Prostate gland (tissue), 2 donors: ENCODE measurements at places on chromosomes 4 and X. TPM values are rescaled to one million over a fixed set of nuclear protein-coding genes. Genes with fewer than 3 reads are reported as not detected.
A peak's percentile ranks its signal among the peaks of the same experiment; 100 is the strongest.

The HTN1 gene
- total RNA-seq = not detected

DNA sequence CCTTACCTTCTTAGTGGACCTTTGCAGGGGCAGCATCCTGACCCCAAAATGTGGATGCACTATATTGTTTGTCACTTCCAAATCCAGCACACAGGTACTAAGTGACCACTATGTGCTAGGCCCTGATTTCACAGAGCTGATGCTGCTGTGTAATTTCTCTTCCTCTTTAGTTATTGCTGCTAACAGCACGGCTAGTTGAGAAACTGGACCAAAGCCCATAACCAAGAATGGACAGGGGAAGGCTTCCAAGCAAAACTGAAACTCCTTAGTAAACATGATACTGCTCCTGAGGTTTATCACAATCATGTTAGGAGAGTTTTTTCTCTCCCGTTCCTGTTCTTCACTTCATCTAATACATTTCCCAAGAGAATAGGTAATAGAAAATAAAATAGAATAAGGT is 172.9 kb upstream of the TTC29 start:
- peak; percentile 52 for DNase-seq

DNA sequence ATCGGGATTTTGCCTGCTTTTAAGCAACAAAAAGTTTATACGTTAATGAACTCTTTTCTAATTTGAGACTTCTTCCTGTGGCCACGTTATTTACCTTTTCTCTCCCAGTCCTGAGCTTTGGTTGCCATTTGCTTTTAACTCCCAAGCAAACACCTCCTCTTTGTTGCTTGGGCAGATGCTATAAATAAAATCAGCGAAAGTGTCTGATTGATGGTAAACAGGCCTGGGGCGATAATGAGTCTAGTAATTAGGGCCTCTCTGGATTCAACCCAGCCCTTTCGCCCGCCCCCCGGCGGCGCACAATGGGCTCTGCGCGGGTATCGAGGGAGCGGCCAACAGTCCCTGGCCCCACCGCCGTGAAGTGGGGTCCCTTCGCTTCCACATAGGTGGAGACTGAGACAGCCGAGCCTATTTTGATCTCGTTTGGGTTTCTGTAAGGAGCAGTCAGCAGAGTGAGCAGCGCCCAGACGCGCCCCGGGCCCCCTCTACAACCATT is 790 bp downstream of the CLGN start:
- no peak for DNase-seq

GRCh38 chr4:145177511-145177905 is 2.9 kb downstream of the OTUD4 start:
- no peak for DNase-seq

DNA sequence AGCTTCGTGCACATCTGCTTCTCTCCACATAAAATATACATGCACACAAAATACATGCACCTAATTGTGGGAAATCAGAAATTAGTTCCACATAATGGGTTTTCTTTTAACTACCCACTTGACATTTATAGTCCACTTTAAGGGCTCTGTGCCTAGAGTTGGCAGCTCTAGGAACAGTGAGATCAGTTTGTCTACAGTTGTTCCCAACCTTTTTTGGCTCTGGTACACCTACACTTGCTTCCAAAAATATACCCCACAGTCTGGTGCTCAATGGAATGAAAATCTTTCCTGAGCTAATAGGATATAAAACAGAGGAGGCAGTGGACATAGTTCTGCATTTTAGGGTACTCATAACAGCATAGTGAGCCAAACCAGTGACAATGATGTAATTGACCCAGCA is 36.1 kb downstream of the HDAC8 start:
- no peak for DNase-seq

- peak; percentile 83 for DNase-seq
Observed at GRCh38 chrX:10014462-10015354, 47.5 kb downstream of the CLDN34 start.

The SPINK2 gene
- not detected for total RNA-seq

The GAGE1 gene
- total RNA-seq = 9.8 TPM

GRCh38 chr4:186761393-186761792 is 37.7 kb upstream of the FAT1 start:
- DNase-seq = no peak

- DNase-seq = no peak
Observed at GRCh38 chr4:24816797-24817196, 21.4 kb downstream of the SOD3 start.

GRCh38 chrX:118655561-118656246 is 71.7 kb upstream of the IL13RA1 start:
- DNase-seq = no peak

- DNase-seq = no peak
Observed at GRCh38 chr4:124253080-124253479, 459.5 kb downstream of the ANKRD50 start.

DNA sequence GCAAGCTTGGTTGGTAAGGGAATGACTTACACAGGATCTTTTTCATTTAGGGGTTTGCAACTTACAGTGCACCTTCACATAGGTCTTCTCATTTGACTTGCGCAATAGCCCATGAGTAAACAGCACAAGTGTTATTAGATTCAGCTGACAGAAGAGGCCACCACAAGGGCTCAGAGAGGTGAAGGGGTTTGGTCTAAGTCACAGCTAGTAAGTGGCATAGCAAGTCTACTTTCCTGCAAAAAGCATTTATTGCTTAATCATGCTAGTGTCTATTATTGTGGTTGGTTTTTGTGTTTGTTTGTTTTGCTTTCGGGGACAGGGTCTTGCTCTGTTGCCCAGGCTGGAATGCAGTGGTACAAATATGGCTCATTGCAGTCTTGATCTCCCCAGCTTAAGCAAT is 83.3 kb downstream of the SPRY1 start:
- DNase-seq = no peak

- no peak for DNase-seq
Observed at GRCh38 chr4:118983293-118983692, 94.6 kb downstream of the SYNPO2 start.

The SSX2B gene
- total RNA-seq = not detected

The NEUROG2 gene
- total RNA-seq = not detected

DNA sequence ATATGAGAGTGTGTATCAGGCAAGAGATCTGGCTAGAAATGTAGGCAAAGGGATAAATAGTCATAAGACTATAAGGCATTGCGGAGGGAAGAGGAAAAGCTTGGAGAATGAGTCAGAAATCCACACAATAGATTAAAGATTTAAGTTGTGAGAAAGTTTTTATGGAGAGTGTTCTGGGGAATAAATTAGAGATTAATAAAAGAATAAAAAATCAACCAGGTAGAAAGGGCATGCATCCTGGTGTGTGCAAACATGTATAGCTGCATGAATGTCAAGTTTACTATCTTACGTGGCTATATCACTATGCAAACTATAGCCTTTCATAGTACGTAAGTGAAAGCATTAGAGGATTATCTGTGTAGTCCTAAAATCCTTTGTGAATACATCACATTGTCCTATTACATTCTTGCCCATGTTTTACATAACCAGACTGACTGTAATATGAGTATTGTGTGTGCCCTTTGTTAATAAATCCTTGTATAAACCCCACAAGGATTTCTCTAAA is 36.9 kb downstream of the SNCA start:
- no peak for DNase-seq

DNA sequence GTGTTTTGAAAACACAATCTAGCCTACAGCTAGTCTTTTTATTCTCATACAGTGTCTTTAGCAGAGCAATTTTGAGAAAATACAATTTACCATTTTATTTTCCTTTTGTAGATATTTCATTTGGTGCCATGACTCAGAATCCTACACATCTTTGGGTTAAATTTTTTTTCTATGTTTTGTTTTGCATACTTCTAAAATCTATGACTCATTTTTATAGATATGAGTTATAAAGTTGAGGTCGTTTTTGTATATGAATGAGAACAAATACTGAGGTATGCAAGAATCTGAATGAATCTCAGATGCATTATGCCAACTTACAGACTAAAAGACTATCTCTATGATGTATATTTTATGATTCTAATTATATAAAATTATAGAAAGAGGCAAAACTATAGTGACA is 206.5 kb upstream of the ANXA10 start:
- no peak for DNase-seq

GRCh38 chrX:139825618-139826017 is 107.2 kb downstream of the ATP11C start:
- DNase-seq = no peak
